ENCODE measurements at places on chromosomes 4 and X.

DNA sequence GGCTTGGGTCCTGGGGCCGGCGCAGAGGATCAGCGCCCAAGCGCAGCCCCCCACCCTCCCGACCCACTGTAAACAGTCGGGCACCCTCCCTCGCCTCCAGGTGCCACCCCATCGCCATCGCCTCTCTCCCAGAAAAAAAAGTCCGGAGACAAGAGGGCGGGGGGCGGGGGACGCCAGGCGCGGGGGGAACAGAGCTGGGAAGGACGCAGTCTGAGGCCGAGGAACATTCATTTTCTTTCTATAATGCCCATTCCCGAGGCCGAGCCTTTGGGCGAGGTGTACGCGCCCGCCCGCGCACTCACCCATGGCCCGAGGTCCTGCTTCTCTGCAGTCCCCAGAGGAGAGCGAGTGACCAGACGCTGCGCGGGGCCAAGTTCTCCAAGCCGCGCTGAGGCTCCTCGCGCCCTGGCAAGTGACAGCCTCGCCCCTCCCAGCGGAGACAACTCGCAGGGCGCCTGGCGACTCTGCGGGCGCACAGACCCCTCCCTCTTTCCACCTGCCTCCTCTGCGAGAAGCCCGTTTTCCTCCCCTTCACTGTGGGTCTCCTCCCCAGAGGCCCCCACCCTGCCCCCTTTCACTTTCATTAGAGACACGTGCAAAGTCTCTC is 63.5 kb upstream of the WDR17 start:
- DNase-seq: no peak

DNA sequence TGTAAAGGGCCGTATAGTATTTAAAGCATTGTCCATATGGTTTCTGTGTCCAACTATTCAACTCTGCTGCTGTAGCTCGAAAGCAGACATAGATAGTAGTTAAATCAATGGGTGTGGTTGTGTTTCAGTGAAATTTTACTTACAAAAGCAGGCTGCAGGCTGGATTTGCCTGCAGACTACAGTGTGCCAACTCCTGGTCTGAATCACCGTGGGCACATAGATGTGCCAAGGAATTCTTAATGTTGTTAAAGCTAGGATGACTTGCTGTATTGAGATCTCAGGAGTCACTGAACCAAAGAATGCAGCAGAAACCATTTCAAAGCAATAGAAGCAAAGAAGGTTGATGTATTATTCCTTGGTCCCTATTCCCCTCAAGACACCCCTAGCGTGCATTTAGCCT is 379.0 kb downstream of the STIM2 start:
- no peak for DNase-seq

GRCh38 chr4:22490718-22491315 is 25.0 kb downstream of the ADGRA3 start:
- DNase-seq: no peak

DNA sequence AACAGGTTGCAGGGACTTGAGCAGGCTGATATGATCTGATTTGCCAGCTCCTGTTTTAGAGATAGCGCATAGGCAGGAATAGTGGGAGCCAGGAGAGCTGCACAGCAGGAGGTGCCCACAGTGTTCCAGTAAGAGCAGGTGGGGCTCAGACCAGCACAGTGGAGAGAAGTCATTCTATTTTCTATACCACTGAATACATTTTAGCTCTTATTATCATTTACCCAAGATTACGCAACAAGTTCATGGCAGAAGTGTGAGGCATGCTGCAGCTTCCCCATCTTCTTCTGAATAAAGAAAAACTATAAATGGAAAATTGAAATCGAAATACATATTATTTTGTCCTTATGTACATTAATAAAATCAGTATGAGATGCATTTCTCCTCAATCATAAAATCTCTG is 114.7 kb upstream of the EDNRA start:
- DNase-seq: no peak

DNA sequence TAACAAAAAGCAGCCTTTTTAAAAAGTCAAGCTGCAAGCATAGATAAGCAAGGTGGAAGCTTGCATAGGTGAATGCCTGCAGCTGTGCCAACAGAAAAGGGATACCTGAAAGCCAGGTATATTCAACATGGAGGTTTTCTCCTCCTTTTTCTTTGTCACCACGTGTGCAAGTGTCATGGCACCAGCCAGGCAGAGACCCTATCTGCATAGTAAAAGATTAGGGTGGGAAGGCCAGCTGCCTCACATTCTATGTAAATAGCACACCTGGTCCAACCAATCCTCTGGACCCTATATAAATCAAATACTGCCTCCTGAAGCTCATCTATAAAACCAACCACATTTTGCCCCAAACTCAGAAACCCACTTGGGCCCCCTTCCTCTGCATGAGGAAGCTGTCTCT is 28.0 kb upstream of the PLK4 start:
- DNase-seq: no peak

DNA sequence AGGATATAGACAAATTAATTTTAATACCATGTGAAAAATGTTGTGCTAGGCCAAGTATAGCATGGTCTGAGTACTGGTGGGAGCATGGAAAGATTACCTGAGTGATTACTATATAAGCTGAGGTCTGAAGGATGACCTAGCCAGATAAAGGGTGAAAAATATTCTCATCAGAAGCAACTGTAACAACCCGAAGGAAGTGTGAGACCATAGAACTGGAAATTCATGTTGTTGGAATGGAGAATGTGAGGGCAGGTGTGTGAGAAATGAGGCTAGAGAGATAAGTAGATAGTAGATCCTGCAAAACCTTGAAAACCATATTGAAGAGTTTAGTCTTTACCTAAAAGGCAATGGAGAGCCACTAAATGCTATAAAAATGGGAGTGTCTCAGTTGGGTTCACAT is 71.5 kb downstream of the ARFIP1 start:
- DNase-seq: no peak

DNA sequence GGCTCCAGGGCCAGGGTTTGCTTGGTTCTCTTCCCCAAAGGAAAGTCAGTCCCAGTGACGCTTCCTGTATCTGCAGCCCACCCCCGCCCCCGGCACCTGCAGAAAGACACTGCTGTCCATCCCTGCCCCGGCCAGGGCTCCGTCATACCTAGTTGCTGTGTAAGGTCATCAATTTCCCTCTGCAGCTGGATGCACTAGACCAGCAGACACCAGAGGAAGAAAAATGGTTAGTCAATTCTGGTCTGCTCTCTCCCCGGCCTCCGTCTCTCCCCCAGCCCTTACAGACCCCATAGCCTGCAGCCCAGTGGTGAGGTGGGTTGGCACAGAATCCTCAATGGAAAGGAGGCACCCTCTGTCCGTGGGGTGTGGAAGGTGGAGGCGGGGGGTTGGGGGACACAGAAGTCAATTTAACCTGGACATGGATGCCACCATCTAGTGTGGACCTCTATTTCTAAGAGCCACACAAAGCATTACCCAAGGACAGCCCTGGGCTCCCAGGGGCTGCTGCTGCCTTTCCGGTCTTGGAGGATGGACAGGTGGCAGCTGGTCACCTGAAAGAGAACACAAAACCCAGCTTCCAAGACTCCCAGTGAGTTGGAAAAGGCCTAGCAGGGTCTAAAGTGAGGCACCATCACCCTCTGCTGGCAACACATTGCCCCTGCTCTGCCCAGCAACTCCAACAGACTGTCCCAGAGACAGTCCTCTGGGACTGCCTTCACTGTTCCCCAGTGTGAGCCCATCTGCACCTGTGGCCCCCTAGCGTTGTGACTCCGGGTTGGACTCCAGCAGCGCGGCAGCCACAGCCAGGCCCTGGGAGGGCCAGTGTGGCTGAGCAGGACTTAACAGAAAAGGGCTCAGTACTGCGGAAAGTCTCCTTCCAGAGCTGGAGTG is 40.2 kb upstream of the NHSL2 start:
- DNase-seq: no peak

- no peak for DNase-seq
These were observed 336.7 kb upstream of the GNPDA2 start for GRCh38 chr4:45062935-45063545.

DNA sequence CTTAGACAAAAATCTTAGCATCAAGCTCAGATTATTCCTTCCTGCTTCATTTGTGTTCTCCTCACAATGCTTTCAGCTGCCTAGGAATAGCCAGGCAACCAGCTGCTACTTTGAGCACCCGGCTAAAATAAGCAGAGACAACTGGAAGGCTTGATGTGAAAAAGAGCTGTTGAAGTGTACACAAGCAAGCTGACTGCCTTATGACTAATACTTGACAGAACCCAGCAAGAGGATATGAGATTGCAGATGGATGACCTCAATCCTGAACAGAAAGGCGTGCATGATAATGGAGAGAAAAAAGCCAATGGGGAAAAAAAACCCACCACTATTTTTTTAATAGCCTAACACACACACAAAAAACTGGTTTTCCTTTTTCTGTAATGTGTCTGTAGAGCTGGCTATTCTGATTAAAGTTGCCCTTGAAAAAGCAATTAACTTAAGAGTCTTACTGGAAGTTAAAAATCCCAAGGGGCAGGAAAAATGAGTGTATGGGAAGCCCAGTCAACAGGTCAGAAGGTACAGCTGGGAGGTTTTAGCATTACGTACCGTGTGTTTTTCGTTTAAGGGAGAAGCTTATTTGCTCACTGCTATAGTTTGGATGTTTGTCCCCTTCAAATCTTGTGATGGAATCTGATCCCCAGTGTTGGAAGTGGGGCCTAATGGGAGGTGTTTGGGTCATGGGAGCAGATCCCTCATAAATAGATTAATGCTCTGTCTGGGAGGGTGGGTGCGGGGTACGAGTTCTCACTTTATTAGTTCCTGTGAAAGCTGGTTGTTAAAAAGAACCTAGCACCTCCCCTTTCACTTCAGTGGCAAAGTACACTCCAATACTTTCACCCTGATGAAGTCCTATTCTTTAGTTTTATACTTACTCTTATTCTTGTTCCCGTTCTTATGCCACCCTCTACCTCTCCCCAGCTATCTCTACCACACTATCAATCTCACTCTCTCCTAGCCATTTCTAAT is 37.1 kb upstream of the HERC6 start:
- peak; percentile 80 for DNase-seq

Data from HS-5 (cell line).